Activated CD8-positive, alpha-beta memory T cell treated with anti-CD3 and anti-CD28 coated beads for 1 hour (primary cell): ENCODE measurements at places on chromosomes 3 and 15.

GRCh38 chr3:45773714-45774449, 22.5 kb downstream of the SLC6A20 start:
- DNase-seq: no peak

DNA sequence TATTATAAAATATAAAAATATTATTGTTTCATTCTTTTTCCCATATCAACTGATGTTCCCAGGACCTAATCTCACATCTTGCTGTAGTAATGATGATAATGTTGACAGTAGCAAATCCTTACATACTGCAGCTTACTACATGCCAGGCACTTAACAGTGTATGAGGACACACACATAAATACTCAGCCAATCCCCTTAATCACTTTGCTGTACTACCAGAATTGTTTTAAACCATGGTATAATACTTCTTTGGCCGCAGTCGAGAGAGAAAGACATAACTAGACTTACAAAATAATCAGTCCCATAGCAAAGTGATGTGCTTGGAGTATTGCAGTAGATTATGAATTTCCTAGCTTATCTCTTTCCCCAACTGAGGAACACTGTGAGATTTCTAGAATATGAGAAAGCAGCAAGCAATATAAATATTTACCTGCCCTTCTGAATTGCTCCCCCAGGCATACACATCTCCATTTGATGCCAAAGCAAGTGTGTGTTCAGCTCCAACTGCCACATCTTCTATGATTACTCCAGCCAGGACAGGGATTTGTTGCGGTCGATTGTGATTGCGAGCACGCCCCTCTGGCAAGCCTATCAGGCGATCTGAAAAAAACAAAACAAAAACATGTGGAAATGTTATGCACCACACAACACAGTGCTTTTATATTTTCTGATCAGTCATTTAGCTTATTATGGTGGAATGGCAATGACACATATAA, 33.0 kb downstream of the FBXL22 start:
- DNase-seq: no peak

DNA sequence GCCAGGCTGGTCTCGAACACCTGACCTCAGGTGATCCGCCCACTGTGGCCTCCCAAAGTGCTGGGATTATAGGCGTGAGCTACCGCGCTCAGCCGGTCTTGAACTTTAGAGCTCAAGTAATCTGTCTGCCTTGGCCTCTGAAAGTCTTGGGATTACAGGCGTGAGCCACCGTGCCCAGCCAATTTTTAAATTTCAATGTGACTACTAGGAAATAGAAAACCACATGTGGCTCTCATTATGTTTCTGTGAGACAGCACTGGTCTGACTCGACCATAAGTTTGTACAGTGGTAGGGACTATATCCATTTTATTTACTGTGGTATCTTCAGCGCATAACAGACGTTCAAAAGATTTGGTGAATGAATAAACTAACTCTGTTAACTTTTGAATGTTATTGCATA, 9.1 kb downstream of the ZFAND6 start:
- no peak for DNase-seq

DNA sequence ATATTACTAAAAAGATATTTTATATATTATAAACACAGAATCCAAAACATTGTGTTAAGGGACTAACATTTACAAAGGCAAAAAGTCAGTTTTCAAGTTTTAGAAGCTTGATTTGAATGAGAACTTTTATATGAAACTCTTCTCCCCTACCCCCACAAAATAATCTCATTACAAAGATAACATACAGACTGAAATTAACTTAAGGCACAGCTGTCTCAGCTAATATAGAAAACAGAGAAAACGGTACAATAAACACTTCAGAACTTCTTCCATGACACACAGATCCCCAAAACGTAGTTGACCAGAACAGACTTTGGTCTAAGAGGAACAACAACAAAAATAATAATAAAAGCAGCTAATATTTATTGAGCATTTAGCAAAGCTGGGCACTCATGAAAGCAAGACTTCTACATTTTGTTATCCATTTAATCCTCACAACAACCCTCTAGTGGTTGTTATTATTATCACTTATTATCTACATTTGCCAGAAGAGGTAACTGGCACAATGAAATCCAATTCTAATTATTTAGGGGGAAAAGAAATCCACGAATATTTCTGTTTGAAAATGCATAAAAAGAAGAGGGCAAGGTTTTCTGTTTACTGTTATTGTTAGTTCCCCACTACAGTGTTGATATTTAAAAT, 68.1 kb downstream of the PFN2 start:
- DNase-seq: no peak

DNA sequence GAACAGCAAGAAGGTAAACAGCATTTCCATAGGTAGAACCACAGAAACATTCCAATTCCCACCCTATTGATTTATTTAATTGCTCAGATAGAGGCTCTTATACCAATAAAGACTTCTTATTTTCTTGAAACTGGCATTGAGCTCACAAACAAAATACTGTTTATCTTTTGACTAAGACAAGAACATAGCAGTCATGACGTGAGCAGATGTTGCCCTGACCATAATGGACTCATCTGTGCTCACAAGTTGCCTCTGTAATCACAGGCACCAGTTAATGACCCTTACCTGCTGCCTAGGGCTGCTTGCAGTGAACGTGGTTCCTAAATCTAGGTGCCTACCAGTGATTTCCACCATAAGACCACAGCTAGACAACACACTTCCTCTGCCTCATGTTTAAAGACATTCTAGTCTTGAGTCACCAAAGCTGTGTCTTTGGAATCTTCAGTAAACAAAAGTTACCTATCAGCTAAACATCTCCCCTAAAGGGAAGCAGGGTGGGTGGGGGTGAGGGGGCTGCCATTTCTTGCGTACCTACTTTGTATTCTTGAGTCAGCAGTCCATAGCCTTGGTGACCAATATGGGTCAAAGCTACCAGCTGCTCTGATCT, 2.1 kb downstream of the FYCO1 start:
- no peak for DNase-seq

GRCh38 chr3:29760226-29760685, 479.4 kb downstream of the RBMS3 start:
- DNase-seq: no peak

DNA sequence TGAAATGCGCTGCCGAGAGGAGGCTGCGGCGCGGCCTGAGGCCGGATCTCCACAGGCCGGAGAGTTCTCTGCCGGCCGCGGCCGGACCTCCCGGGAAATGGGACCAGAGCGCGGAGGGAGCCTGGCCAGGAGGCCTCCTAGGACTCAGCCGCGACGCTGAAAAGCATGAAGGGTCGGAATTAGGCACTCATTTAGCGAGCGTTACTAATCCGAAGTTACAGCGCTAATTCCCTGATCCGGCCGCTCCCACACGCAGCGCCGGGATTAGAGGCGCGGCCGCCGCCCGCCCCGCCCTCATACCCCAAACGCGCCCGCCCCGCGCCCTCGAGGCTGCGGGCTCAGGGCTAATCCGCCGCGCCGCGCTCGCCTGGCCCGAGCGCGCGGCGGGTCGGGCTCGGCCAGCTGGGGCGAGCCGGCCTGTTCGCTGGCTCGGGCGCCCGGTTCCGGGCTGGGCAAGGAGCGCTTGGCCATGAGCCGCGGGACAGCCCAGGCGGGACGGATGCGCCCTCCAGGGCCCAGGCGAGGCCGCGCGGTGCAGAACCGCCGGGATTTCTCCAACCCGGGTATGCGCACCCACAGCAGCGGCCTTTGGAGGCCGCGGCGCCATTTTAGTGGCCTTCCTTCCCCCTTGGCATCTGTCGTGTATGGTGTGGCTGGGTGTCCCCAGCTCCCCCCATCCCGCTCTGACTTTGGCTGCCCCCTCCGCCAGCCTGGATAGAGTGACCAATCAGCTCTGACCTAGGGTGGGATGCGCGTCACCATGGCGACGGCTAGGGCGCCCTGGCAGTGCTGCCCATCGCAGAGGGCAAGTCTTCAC, 36.8 kb upstream of the POLG start:
- DNase-seq: no peak

DNA sequence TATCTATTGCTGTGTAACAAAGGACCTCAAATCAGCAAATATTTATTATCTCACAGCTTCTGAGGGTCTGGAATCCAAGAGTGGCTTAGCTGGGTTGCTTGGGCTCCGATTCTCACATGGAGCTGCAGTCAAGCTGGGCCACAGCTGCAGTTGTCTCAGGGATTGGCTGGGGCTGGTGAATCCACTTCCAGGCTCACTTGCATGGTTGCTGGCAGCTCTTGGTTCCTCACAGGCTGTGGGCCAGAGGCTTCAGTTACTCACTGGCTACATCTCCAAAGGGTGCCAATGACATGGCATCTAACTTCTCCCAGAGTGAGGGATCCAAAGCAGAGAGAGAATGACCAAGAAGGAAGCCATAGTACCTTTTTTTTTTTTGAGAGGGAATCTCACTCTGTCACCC, 13.9 kb upstream of the SYNM start:
- DNase-seq: no peak

DNA sequence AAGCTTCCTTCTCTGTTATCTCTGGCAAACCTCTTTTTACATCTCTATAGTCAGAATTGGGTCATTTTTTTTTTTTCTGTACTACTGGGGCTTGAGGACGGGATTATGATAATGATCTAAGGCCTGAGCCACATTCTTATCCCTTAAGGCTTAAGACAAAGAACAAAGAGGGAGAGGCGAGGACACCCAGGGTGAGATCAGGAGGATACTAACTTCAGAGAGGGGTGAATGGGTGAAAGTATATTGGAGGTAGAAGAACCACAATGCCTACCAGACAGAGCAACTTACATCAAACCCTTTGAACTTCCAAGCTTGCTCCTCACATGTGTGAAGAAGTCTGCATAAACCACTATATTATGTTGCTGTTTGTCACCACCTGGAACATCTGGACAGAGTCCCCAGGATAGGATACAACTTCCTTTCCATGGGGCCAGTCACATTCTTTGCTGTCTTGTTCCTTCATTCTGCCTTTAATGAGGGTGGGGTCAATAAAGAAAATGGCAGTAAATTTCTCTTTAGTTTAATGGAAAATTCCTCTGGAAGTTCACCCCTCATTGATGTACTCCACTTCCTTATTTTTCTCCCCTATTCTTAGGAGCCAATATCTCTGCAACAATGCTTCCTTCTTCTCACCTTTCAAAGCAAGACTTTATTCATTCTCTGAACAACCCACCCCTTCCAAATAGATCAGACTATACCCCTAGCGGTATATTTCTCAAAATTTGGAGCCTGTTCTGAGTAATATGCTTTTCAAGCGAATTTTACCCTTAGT, 9.1 kb upstream of the PDCD6IP start:
- DNase-seq: no peak

DNA sequence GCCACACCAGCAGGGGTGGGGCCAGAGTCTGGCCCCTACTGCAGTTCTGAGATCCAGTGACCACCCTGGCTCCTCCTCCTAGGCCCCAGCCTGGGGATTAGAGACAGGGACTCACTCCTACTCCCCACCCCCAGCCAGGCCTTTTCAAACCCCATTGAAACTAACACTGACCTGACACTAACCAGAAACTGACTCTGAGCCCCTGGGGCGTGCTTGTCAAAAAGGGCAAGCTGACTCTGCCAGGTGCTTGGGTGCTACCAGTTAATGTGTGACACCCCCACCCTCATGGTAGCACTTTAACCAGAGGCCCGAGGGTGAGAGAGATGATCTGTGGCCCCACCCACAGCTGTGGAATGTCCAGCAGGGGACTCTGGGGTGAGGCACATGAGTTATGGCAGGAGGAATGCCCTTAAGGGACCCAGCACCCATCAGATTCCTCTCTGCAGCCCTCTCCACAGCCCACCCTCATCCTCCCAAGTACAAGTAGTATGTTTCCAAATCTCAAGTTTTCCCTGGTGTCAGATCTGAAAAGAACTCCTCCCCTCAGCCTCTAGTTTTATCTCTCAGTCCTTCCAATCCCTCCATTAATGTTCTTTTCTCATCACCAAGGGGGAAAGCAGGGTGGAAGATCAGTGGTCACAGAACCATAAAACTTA, 1.4 kb downstream of the PTH1R start:
- no peak for DNase-seq

DNA sequence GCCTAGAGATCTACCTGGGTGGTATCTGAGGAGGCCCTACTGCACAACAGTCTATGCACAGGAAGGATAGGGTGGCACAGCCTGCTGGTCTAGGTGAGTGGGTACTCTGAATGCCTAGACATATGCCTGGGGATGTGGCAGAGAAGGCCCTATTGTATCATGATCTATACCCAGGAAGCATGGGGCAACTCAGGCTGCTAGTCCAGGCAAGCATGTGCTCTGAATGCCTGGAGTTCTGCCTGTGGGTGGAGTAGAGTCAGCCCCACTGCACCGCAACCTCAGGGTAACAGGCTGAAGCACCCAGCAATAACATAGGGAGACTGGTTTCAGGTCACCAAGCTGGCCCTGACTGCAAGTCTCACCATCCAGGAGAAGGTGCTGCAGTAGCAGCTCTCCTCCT, 224.7 kb downstream of the MFSD1 start:
- no peak for DNase-seq

GRCh38 chr3:194492001-194492400, 5.2 kb upstream of the ATP13A3 start:
- DNase-seq: no peak

GRCh38 chr3:11099306-11099705, 55.0 kb upstream of the HRH1 start:
- DNase-seq: no peak

GRCh38 chr3:170007031-170007663, 30.6 kb upstream of the GPR160 start:
- no peak for DNase-seq

- DNase-seq: no peak
These were observed 4.4 kb downstream of the NAA50 start for GRCh38 chr3:113741620-113742019.

DNA sequence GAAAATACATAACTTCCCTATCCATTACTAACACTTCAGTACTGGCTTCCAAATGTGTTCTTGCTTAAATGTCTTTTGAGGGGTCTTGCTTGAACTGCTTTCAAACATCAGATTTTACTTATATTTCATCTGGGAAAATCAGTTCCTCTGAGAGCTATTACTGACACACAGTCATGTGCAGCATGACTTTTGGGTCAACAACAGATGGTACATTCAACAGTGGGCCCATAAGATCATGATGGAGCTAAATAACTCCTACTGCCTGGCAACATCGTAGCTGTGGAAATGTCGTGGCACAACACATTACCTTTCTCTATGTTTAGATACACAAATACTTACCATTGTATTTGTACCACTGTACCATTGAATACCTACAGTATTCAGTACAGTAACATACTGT, 43.8 kb downstream of the WWTR1 start:
- DNase-seq: no peak
